ENCODE measurements at places on chromosomes 7 and 10. TPM values are rescaled to one million over a fixed set of nuclear protein-coding genes. Genes with fewer than 3 reads are reported as not detected.

The STOX1 gene
- 1.3 TPM for total RNA-seq

GRCh38 chr7:107206136-107206535 is 37.3 kb downstream of the HBP1 start:
- H3K4me3 ChIP-seq, result no peak overlapping the region
- H3K4me1 ChIP-seq, result peaks cover 36% of the 10 kb centered on the region
- peaks cover 55% of the 10 kb centered on the region for H3K36me3 ChIP-seq
- H3K27ac ChIP-seq, result no peak overlapping the region
- H3K27me3 ChIP-seq, result no peaks in the 10 kb centered on the region

The SUN3 gene
- not detected for total RNA-seq

The BAMBI gene
- total RNA-seq, result 6.8 TPM

GRCh38 chr10:76973091-76974016 is 664.3 kb downstream of the KCNMA1 start:
- peaks cover 18% of the 10 kb centered on the region for H3K4me1 ChIP-seq
- H3K27ac ChIP-seq, result peak overlapping the region; percentile 68
- DNase-seq, result no peak
- no peaks in the 10 kb centered on the region for H3K27me3 ChIP-seq
- peaks cover 6% of the 10 kb centered on the region for H3K36me3 ChIP-seq

DNA sequence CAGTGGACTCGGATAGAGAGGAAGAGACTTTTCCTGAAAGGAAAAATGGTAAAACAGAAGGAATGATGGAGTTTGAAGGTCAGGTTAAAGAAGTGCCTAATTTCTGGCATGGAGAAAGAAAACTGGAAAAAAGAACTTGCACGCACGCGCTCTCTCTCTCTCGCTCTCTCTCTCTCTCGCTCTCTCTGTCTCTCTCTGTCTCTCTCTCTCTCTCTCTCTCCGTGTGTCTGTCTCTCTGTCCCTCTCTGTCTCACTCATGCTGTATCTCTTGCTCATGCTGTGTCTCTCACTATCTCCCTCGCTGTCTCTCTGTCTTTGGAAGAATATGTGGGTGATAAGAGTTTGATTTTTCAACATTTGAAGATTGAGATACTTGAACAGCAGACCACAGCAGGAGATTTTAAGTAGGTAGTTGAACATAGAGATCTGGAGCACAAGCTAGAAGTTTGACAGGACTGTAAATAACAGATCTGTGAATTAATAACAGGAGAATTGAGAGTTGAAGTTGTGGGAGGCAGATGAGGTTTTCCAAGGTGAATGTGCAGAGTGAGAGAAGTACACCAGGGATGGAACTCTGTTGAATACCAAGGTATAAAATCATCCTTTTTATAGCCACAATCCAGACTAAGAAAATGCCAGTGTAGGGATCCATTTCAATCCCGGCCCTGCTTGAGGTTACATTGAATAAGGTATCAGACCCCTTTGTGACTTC is 33.1 kb downstream of the ADD3 start:
- H3K36me3 ChIP-seq, result peaks cover 7% of the 10 kb centered on the region
- H3K4me3 ChIP-seq, result no peak overlapping the region
- no peaks in the 10 kb centered on the region for H3K27me3 ChIP-seq

The INSYN2A gene
- 4.6 TPM for total RNA-seq

The MOGAT3 gene
- not detected for total RNA-seq

DNA sequence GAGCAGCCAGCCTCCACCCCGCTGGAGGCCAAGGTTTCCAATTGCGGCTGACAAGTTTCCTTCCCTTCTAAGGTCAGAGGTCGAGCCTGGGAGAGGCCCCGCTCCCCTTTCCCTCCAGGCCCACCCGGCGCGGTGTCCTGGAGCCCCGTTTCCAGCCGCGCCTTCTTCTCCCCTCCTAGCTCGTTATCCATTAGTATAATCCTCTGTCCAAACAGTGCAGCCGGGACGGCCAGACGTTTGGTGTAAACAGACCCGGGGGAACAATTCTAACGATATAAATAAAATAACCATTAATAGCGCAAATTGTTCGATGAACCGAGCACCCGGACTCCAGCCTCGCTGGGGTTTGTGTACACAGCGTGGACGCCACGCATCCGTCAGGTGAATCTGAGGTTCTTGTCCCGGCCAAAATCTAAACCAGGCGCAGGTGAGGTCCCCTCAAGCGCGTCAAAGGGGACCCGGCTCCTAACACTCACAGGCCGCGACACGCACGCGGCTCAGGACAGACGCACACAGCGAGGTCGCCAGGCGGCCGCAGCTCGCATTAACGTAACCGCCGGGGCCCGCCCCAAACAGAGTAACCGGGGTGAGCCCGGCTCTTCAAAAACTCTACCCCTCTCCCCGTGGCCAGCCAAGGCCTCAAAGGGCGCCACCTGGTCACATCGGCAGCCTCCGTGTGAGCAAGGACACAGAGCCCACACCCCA is 10.8 kb upstream of the NKX2-3 start:
- no peak overlapping the region for H3K27ac ChIP-seq
- peaks cover 10% of the 10 kb centered on the region for H3K4me1 ChIP-seq
- no peak overlapping the region for H3K4me3 ChIP-seq
- H3K27me3 ChIP-seq, result peaks cover 97% of the 10 kb centered on the region

GRCh38 chr10:71006506-71006905 is 118.1 kb upstream of the PCBD1 start:
- H3K27me3 ChIP-seq, result peaks cover 42% of the 10 kb centered on the region
- no peak overlapping the region for H3K27ac ChIP-seq
- no peaks in the 10 kb centered on the region for H3K4me1 ChIP-seq
- no peak overlapping the region for H3K4me3 ChIP-seq
- H3K36me3 ChIP-seq, result no peaks in the 10 kb centered on the region

GRCh38 chr7:19275000-19275399 is 129.8 kb upstream of the FERD3L start:
- no peaks in the 10 kb centered on the region for H3K4me1 ChIP-seq
- DNase-seq, result no peak
- no peaks in the 10 kb centered on the region for H3K27me3 ChIP-seq

- no peaks in the 10 kb centered on the region for H3K36me3 ChIP-seq
- H3K4me3 ChIP-seq, result no peak overlapping the region
- peaks cover 42% of the 10 kb centered on the region for H3K27me3 ChIP-seq
- DNase-seq, result no peak
Measured at GRCh38 chr10:97074256-97075145, 111.3 kb downstream of the SLIT1 start.

DNA sequence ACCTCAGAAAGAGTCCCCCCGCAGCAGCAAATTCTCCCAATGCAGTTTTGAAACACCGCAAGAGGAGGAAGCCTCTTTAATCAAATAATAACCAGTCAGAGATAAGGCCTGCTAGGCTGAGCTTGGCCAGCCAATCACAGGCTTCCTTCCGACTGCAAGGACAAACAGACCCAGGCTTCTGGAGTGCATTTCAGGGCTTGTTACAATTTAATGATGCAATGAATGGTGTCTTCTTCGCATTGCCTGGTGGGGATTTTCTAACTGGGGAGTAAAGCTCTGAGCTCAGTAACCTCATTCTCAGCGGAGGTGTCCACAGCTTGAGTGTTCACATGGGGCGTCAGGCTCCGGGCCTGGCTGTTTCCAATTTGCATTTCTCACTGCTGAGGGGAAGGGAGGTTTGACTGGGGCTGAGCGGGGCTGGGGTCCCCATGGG is 31.8 kb upstream of the GPAM start:
- no peaks in the 10 kb centered on the region for H3K36me3 ChIP-seq
- no peak overlapping the region for H3K4me3 ChIP-seq
- no peaks in the 10 kb centered on the region for H3K4me1 ChIP-seq
- no peaks in the 10 kb centered on the region for H3K27me3 ChIP-seq

DNA sequence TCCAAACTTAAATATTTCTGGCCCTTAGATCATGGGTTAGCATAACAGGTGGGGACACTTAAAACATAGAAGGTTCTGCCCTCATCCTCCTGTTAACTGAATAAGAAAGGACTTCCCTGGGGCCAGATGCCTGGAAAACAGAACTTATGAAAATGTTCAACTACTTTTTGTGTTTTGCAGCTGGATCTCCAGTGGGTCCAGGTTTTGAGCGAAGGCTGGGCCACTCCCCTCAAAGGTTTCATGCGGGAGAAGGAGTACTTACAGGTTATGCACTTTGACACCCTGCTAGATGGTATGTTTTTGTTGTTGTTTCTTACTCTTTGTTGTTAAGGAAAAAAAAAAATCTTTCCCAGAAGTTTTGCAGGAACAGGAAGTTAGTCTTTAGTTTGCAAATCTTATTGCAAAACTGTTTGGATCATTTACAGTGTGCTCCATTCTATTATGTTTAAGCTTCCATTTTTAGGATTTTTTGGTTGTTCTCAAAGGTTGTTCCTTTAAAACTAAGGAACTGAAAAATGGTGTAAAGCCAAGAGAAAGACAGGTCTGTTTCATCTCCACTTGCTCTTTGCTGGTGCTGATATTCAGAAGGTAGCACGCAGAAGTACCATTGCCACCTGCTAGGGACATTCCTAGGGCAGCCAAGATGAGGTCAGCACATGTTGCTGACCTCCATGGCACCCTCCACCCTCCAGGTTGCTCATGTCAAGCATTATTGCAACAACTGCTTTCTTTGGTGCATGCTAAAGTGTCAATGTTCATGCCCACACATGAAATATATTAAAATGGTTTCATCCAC is 56.1 kb downstream of the PAPSS2 start:
- DNase-seq, result no peak
- H3K27me3 ChIP-seq, result no peaks in the 10 kb centered on the region
- no peak overlapping the region for H3K27ac ChIP-seq
- H3K4me3 ChIP-seq, result no peak overlapping the region
- no peaks in the 10 kb centered on the region for H3K4me1 ChIP-seq
- H3K36me3 ChIP-seq, result no peaks in the 10 kb centered on the region

The MYL10 gene
- total RNA-seq, result 0.52 TPM

- no peaks in the 10 kb centered on the region for H3K27me3 ChIP-seq
- peak overlapping the region; percentile 65 for H3K27ac ChIP-seq
- no peaks in the 10 kb centered on the region for H3K36me3 ChIP-seq
- no peak overlapping the region for H3K4me3 ChIP-seq
- peaks cover 9% of the 10 kb centered on the region for H3K4me1 ChIP-seq
- no peak for DNase-seq
Measured at GRCh38 chr10:36023939-36024338, 381.8 kb upstream of the FZD8 start.

- H3K4me3 ChIP-seq, result peak overlapping the region; percentile 48
- no peaks in the 10 kb centered on the region for H3K27me3 ChIP-seq
- DNase-seq, result no peak
- no peak overlapping the region for H3K27ac ChIP-seq
- peaks cover 15% of the 10 kb centered on the region for H3K36me3 ChIP-seq
- H3K4me1 ChIP-seq, result peaks cover 18% of the 10 kb centered on the region
Measured at GRCh38 chr7:100677308-100678267, 4.0 kb downstream of the GNB2 start.

The GNAT3 gene
- total RNA-seq, result not detected

The AKR1C4 gene
- total RNA-seq, result not detected

The UTF1 gene
- total RNA-seq, result not detected

- no peak for DNase-seq
- no peaks in the 10 kb centered on the region for H3K36me3 ChIP-seq
- no peaks in the 10 kb centered on the region for H3K27me3 ChIP-seq
- H3K4me1 ChIP-seq, result peaks cover 5% of the 10 kb centered on the region
Measured at GRCh38 chr7:18890885-18891621, 226.4 kb downstream of the TWIST1 start.

DNA sequence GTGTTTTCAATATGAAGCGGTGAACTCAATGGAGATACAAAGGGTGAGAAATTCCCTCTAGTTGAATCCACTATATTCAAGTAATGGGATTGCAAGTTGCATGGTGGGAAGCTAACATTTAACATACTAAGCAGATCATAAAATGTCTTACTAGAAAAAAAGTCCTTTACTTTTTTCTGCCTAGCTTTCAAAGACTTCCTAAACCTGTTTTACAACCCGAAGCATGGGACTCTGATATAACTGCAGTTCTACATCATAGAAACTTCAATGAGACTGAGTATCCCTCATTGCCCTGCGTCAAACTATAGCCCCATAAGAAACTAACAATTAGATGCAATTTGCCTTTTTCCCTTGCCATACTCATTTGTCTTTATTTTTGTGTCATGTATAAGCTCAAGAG is 179.9 kb downstream of the RTKN2 start:
- no peaks in the 10 kb centered on the region for H3K27me3 ChIP-seq
- peaks cover 65% of the 10 kb centered on the region for H3K4me1 ChIP-seq
- no peak overlapping the region for H3K4me3 ChIP-seq
- DNase-seq, result no peak

- H3K27ac ChIP-seq, result peak overlapping the region; percentile 69
- H3K36me3 ChIP-seq, result no peaks in the 10 kb centered on the region
- H3K27me3 ChIP-seq, result no peaks in the 10 kb centered on the region
- peaks cover 41% of the 10 kb centered on the region for H3K4me1 ChIP-seq
- no peak overlapping the region for H3K4me3 ChIP-seq
- DNase-seq, result no peak
Measured at GRCh38 chr10:97548828-97549455, 23.6 kb upstream of the ANKRD2 start.

DNA sequence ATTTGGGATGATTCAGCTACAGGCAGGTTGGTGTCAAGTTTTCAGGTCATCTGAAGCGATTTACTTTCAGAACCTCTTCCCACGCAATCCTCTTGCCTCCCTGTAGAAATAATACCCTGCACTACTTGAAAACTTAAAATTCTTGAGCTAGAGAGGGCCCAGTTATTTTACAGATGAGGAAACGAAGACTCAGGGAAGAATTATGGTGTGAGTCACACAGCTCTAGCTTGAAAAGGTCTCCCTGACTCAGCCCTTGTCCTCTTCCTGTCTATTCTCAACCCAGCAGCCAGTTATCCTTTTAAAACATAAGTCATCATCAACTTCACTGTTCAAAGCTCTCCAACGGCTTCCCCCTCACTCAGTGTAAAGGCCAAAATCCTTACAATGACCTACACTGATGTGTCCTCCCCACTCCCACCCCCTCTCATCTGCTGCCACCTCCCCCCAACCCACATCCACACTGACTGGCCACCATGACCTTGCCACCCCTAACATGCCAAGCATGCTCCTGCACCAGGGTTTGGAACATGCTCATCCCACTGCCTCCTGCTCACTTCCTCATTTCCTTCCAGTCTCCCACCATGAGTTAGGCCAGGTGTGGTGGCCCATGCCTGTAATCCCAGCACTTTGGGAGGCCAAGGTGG is 3.4 kb downstream of the DNMBP start:
- H3K27ac ChIP-seq, result peak overlapping the region; percentile 97
- no peaks in the 10 kb centered on the region for H3K27me3 ChIP-seq
- peak overlapping the region; percentile 63 for H3K4me3 ChIP-seq

The TMEM130 gene
- 1.5 TPM for total RNA-seq

DNA sequence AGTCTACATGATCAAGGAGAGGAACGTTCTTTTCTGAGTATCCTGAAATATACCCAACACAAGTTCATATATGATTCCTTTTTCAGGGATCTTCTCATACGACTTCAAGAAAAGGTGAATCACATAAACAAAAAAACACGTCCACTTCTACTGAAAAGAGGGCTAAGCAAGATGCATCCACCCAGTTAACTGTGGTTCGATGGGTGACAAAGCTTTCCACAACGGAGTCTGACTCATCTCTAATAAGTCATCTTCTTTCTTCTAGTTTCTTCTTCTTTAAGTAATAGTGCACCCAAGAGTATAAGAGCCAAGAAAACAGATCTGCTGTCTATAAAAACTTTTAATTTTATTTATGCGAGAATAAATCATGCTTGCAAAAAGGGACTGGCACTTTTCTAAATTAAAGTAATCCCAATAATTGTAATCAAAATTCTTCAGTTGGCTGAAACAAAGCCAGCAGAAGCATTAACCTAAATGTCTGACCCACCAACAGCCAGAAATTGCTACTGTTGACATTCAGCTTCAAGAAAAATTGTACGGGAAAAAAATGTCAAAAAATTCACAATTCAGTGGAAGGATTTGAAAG is 146.9 kb upstream of the ANK3 start:
- H3K4me1 ChIP-seq, result peaks cover 47% of the 10 kb centered on the region
- H3K36me3 ChIP-seq, result no peaks in the 10 kb centered on the region
- no peak for DNase-seq
- H3K27ac ChIP-seq, result peak overlapping the region; percentile 15
- H3K27me3 ChIP-seq, result no peaks in the 10 kb centered on the region

GRCh38 chr7:20598459-20599309 is 16.8 kb upstream of the ABCB5 start:
- H3K27ac ChIP-seq, result no peak overlapping the region
- no peaks in the 10 kb centered on the region for H3K36me3 ChIP-seq
- DNase-seq, result no peak
- H3K4me1 ChIP-seq, result no peaks in the 10 kb centered on the region
- no peak overlapping the region for H3K4me3 ChIP-seq

The MLXIPL gene
- not detected for total RNA-seq

Measured in osteocyte (in vitro differentiated cells).